ENCODE measurements at places on chromosomes 6 and 20. TPM values are rescaled to one million over a fixed set of nuclear protein-coding genes. Genes with fewer than 3 reads are reported as not detected.

Gene PTK6
- total RNA-seq: 2.8 TPM

Gene SOX18
- 1.4 TPM for total RNA-seq

Gene SRMS
- total RNA-seq: 0.18 TPM

Gene RSPH9
- 0.28 TPM for total RNA-seq

Gene ANGPT4
- total RNA-seq: not detected

Gene SIRPB1
- total RNA-seq: 0.84 TPM

Gene TNFRSF21
- 17.7 TPM for total RNA-seq

Gene SLC22A7
- total RNA-seq: not detected

Gene QRSL1
- total RNA-seq: 5.8 TPM

Data from A549 treated with ZK216348 at 1 μM for 4 hours (cell line).